Bronchial epithelial cell (primary cell): ENCODE measurements at places on chromosomes 3 and 15. TPM values are rescaled to one million over a fixed set of nuclear protein-coding genes. Genes with fewer than 3 reads are reported as not detected.

GRCh38 chr3:186060222-186060621 lies 48.7 kb downstream of the ETV5 start:
- DNase-seq, result no peak

DNA sequence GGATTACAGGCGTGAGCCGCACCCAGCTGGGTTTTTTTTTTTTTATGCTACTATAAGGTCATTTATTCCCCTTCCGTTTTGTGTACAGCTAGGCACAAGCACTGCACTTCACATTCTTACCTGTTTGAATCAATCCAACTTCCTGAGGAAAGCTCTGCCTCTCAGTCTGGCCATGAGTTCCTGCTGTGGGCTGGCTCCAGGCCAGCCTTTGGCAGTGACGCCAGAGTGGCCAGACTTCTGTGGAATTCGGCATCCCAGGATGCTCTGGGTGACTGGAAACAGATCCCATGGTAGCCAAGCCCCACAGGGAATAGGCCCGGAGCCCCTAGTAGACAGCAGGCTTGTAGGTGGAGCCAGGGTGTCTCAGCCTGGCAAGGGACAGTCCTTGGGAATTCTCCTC lies 21.5 kb upstream of the TIMP4 start:
- DNase-seq, result peak; percentile 78

DNA sequence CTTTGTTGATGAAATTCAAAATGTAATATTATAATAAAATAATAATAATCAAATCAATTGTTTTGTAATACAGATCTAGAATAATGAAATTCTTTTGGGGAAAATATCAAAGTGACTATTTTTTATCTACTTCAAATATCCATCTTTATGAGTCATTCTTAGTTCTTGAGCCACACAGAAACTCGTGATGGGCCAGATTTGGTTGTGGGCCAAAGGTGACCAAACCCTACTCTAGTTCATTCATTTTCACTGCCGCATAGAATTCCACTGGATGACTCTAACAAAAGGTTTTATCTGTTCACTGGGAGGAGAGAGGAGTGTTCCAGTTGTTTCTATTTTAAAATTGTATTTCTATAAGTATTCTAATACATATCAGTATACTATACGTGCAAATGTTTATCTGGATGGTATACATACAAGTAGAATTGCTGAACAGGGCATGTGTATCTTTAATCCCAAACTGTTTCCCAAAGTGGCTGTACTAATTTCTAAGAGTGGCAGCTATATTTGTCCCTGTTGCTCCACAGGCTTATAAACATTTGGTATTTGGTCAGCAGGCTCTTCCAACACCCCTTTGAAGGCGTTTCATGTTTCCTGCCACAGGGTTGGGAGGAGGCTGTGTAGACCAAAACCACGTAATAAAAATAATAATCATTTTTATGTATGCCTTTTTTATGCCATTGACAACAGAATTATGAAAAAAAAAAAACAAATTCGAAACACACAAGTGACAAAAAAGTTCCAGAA lies 7.3 kb upstream of the RTP3 start:
- DNase-seq, result no peak

The COPG1 gene
- total RNA-seq, result 165 and 259 TPM in 2 replicates

DNA sequence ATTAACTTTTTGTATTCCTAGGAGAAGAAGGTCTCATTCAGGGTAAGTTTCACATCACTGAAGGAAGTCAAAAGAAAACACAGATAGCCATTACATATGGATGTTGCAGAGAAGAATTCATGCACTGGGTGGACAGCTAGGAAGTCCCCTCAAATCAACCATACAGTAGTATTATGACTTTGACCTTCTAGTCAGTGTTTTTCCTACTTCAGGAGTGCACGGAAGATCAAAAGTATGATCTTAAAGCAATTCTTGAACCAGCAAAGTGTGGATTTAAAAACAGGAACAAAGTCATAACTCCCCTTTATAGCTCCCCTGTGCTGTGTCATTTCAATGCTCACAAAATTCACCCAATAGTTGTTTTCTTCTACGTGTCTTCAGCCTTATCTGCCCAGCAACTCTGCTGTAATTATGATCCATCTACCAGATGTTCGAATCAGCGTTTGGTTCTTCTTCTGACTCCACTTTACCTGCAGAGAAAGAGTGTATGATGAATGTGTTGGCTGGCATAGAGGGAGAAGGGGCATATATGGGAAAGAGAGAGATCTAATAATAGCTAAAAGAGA lies 118.1 kb upstream of the MEIS2 start:
- DNase-seq, result no peak

The ADAM10 gene
- 112 and 118 TPM in 2 replicates for total RNA-seq

The ALCAM gene
- total RNA-seq, result 196 and 294 TPM in 2 replicates

DNA sequence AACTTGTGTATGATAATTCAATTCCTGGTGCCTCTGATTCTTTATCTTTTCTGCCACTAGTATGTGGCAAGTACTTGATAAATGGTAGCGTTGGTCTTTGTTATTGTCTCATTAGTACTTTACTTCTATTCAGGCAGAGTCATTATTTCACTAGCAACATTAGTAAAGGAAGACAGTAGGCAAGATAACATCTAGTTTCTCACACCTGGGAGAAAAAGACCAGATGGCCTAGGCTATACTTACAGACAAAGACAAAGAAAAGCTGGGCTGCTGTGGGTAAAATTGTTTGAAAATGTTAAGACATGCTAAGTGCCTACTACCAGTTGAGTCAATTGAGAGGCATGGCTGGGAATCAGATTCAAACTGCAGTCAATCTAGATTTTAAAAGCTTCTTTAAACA lies 198.7 kb upstream of the CMC1 start:
- DNase-seq, result no peak
